ENCODE measurements at places on chromosomes 12 and 14.

DNA sequence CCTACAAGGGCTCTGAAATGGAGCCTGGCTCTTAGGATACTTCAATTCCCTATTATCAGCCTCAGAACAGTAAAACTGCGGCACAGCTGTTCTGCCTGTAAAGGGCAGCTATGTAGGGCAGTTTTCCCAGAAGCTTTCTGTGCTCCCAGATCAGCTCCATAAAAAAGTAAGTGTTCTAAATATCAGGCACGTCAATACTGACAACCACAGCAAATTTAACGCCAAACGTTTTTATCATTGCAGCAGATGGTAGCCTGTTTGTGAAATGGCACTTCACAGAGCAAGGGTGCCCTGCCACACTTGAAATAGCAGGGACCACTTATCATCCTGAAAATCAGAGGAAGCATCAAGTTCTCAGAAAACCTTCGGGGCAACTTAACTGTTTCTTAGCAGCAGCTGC is 54.8 kb upstream of the PTHLH start:
- H3K36me3 ChIP-seq: no peaks in the 10 kb centered on the region
- no peak overlapping the region for H3K27ac ChIP-seq
- H3K4me1 ChIP-seq: no peaks in the 10 kb centered on the region
- no peak for DNase-seq

DNA sequence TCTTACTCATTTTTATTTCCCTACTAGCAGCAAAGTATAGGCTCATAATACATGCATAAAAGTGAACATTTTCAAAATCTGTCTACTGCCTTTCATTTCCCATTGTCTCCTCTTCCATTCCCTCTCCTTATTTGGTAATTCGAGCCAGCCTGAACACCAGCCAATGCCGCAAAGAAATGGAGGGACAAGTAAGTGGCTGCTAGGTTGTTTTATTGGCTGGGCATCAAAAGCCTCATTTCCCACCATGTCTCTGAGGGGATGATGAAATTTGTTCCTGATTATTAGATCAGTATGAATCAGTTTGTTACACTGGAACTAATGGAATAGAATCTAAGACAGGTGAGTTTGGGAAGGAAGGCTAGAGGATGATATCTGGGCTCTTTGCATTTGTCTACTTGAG is 143.5 kb downstream of the KCNA5 start:
- H3K4me3 ChIP-seq: no peak overlapping the region
- H3K27ac ChIP-seq: no peak overlapping the region
- H3K27me3 ChIP-seq: no peaks in the 10 kb centered on the region
- no peaks in the 10 kb centered on the region for H3K36me3 ChIP-seq

DNA sequence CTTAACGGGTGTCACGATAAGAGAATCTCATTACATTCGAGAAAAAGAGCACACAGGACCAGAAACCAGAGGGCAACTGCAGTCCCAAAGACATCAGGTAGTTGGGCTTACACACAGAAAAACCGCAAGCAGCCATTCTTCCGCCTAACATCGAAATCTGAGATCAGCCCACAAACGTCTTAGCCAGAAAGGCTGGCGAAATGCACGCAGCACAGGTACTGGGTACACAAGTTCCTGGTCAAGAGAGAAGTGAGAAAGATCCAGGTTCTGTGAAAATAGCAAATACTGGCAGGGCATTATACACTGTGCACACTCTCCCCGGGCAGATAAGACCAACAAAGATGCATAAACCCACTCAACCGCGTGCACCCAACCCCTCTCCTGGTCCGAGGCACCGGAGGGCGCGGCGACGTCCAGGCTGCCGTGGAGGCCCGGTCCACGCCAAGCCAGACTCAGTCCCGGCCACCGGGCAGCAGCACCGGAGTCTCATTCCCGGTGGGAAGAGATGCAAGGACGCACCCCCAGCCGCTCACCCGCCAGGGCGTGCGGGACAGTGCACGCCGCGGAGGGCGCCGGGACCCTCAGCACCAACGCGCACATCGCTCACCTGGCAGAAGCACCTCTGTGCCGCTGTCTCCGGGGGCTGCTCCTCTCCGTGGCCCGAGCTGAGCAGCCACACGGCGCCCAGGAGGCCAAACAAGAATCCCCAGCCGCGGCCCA is 437 bp downstream of the ERO1A start:
- H3K27ac ChIP-seq: peak overlapping the region; percentile 80
- peaks cover 5% of the 10 kb centered on the region for H3K4me1 ChIP-seq
- H3K36me3 ChIP-seq: no peaks in the 10 kb centered on the region
- peak; percentile 49 for DNase-seq

GRCh38 chr12:24177889-24178288 is 228.4 kb upstream of the SOX5 start:
- H3K4me1 ChIP-seq: no peaks in the 10 kb centered on the region
- DNase-seq: no peak
- no peak overlapping the region for H3K4me3 ChIP-seq

- no peak overlapping the region for H3K4me3 ChIP-seq
- H3K4me1 ChIP-seq: no peaks in the 10 kb centered on the region
- no peaks in the 10 kb centered on the region for H3K36me3 ChIP-seq
- DNase-seq: no peak
- no peaks in the 10 kb centered on the region for H3K27me3 ChIP-seq
Observed at GRCh38 chr14:87185961-87186560, 806.9 kb downstream of the GALC start.

GRCh38 chr12:4809013-4809448 is 88.8 kb downstream of the GALNT8 start:
- peaks cover 30% of the 10 kb centered on the region for H3K4me1 ChIP-seq
- no peak overlapping the region for H3K27ac ChIP-seq
- no peaks in the 10 kb centered on the region for H3K36me3 ChIP-seq
- no peaks in the 10 kb centered on the region for H3K27me3 ChIP-seq

- peaks cover 36% of the 10 kb centered on the region for H3K4me1 ChIP-seq
- peak; percentile 53 for DNase-seq
- H3K4me3 ChIP-seq: peak overlapping the region; percentile 18
- peak overlapping the region; percentile 21 for H3K27ac ChIP-seq
Observed at GRCh38 chr12:113232840-113233585, 11.7 kb downstream of the TPCN1 start.

DNA sequence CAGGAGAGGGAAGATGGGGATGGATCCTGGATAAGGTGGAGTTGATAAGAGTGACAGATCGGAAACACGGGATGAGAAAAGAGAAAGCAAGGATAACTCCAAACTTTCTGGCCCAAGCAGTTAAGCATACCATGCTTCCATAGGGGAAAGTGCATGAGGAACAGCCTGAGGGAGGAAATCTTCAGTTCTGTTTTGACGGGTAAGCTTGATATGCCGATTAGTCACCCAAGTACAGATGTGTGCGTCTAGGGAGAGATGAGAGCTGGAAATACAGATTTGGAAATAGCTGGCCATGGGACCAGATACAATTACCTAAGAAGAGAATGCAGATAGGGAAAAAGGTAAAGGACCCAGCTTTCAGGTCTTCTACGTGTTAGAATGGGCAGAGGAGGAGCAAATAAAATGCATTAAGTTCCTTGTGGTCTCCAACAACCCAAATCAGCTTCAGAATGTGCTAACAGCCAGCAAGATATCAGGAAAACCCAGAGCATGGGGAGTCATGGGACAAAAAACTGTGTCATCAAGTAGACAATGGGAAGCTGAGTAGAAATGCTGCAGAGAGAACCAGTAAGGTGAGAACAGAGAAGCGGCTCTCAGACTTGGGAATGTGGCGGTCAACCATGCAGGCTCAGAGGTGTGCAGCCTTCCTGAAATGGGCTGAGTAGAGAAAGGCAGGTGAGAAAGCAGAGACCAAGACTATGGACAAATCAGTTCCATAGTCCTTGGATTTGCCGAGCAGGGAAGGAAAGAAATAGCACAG is 56.3 kb downstream of the PPP1R36 start:
- DNase-seq: no peak
- H3K4me1 ChIP-seq: no peaks in the 10 kb centered on the region
- no peak overlapping the region for H3K4me3 ChIP-seq
- no peaks in the 10 kb centered on the region for H3K36me3 ChIP-seq
- no peaks in the 10 kb centered on the region for H3K27me3 ChIP-seq

DNA sequence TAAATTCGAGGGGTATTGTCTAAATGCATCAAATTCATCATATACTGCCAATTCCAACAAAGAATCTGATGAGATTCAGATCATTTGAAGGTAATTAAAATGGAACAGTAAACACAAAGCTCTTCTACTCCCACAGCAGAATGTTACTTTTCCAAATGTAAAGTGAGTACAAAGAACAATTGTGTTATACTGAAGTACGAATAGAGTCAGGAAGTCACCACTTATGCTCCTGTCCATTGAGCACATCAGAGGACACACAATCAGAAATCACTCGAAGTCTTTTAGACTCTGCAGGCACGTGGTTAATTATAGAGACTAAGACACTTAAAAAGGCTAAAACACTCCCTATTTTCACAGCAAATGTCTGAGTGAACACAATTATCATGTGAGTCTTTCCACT is 388.5 kb upstream of the MIS18BP1 start:
- H3K4me1 ChIP-seq: no peaks in the 10 kb centered on the region
- DNase-seq: no peak
- no peaks in the 10 kb centered on the region for H3K27me3 ChIP-seq
- H3K27ac ChIP-seq: no peak overlapping the region
- no peak overlapping the region for H3K4me3 ChIP-seq
